Activated naive CD4-positive, alpha-beta T cell treated with anti-CD3 and anti-CD28 coated beads, Interleukin-2, amount 50 U/mL, for 72 hours (primary cell): ENCODE measurements at places on chromosomes 5 and 9.

GRCh38 chr5:148801682-148802276 is 24.6 kb upstream of the ADRB2 start:
- DNase-seq, result no peak

DNA sequence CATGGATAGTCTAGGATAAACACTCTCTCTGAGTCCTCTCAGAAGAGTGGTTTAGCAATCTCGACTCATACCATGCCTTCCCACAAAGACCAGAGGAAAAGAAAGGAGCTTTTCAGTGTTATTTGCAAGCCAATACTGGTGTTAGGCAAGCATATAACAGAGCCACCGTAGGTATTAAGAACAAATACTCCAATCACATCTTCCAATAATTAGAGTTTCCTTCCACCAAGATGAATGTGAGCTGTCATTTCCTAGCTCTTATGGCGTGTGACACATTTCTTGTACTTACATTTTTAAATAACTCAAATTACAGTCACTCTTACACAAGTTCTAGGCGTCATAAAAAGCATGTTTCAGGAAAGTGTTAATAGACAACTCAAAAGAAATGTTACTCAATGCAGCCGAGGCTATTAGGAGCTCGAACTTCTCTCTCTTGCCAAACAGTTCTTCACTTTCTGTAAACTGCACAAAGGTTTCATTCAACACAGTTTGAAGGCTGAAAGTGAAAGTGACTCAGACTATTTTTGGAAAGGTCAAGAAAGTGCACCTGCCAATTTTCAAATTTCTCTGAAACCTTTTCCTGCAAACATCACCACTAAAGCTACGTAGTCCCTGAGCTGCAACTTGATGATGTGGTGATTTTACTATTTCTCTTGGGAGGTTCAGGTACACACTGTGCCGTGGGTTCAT is 153.8 kb downstream of the AUH start:
- DNase-seq, result no peak

DNA sequence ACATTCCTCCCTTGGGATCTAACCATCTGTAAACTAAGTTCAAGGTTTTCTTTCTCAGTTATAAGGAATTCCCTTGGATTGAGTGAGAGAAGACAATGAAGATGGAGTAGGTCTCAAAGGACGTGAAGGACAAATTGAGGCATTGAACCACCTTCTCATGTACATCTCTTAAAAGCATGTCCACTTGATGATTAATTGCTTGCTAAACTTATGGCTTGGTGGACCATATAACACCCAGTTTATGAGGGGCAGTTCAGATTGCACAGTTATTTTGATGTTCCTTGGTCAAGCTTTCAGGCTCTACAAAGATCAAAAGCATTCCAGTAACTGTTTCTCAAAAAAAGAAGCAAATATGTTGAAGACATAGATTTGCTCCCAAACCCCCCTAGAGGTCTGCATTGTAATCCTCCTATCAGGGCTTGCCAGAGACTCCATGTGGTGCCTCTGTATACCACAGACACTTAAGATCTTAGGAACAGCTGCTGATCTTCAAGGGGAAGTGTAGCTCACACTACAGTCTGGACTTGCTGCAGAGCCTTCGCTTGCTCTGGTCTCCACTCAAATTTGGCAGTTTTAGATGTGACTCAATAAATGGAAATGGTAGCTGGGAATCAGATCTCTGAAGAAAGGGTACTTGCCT is 56.9 kb upstream of the ALDH1A1 start:
- DNase-seq, result no peak

- DNase-seq, result no peak
These were observed 206.9 kb downstream of the FSTL4 start for GRCh38 chr5:133405275-133406034.

DNA sequence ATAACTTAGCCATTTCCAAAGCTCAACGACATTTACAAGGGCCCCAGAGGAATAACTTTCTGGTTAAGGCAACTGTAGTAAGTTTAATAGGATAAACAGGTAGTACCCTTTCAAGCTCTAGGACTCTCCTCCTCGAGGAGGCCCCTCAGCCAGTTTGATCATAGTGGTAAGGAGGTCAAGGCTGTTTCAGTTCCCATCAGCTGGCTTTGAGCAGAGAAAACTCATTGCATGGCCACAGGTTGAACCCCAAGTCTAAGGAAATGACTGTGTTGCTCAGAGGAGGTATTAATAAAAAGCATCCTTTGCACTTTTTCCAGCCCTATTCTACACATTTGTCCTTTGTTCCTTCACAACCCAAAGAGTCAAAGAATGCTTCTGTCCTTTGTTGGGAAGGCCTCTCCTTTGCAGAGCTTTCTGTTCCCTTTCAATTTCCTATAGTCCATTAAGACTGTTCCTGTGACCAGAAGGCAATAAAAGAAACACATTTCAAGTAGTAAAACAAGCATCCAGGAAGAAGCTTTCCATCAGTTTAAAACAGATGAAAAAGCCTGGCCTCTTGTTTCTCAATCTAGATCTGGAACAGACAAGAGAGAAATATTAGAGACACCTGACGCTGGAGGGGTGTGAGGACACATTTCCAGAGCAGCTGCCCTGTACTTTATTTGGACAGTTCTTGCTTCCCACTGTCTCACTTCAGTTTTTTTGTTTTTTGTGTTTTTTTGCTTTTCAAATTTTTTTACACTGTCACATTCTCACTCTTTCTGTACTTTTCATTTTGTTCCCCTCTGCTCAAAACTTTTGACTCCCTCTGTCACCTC is 54.1 kb downstream of the PRRC1 start:
- no peak for DNase-seq

DNA sequence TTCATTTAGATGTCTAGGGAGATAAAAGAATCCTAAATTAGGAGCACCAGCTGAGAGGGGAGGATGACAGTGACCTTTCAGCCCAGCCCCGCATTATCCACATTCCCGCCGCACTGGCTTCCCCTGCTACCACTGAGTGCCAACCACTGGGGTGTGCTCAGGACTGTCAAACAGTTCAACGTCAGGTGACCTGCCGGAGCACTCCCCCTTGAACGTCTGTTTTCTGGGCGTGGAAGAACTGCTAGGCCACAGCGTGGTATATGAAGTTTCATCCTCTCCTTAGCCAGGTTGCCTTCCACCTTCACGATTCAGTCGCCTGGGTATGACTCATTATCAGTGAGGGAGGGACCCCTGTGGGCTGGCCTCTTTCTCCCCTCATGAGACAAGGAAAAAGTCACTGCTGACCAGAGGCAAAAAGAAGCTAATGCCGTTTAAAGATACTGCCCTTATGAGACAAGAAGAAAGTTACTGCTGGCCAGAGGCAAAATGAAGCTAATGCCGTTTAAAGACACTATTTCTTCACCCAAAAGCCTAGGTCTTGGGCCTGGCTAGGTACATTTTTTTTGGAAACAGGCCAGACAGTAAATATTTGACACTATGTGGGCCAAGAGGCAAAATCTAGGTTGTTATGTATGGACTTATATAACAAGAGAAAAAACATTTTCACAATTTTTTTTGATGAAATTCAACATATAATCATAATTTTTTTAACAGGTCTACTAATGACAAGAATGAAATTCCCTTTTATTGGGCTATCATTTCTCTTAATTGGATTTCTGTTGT is 4.6 kb downstream of the NMRK1 start:
- no peak for DNase-seq

GRCh38 chr5:81606150-81606549 is 144.7 kb downstream of the SSBP2 start:
- DNase-seq, result no peak

GRCh38 chr9:125632321-125633115 is 74.5 kb downstream of the MAPKAP1 start:
- DNase-seq, result peak; percentile 35

DNA sequence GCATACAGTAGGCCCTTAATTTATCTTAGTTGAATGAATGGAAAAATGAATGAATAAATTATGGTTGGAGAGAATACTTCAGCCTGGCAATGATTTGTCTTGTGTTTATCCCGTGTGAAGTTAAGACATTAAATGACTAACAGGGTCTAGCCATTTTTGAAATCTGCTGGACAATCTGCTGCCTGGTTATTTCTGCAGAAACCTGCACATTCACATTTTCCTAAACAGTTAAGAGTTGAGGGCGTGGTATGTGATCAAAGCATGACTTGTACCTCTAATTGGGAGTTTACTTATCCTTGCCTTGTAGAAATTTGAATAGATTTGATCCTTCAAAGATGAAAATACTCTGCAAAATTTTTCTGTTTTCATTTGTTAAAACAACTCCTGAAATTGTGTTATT is 34.6 kb upstream of the NDFIP1 start:
- no peak for DNase-seq

GRCh38 chr5:132561601-132562000 is 4.8 kb downstream of the RAD50 start:
- DNase-seq, result no peak

- no peak for DNase-seq
These were observed 13.4 kb downstream of the CFAP95 start for GRCh38 chr9:69834056-69834455.

DNA sequence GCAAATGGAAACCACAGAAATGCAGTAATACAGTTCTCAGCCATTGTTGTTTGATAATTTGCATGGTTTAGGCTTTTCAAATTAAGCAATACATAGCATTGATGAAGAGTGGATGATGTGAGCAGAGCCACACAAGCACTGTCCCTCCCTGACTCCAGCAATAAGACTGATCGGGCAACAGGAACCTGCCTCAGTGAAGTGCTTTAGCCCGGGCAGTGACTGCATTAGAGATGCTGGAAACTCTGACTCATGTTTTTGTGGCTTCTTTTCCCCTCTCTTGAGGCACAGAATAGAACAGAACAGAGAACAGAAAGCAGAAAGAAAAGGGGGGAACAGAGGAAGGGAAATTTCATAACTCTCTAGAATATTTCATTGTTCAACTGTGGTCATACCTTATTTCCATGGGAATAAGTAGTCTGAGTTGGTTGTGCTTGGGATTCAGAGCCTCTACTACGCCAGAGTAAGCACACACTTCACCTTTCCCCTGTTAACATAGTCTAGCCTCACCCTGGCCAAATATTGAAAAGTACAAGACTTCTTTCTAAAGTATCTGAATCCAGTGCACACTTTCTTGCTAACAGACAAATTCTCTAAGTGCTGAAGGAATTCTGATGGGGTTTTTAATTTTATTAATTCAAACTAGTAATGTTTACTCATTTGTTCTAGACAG is 164.8 kb upstream of the VCAN start:
- no peak for DNase-seq

GRCh38 chr5:68224509-68225187 is 9.1 kb downstream of the PIK3R1 start:
- no peak for DNase-seq

GRCh38 chr5:133838286-133838685 is 130.1 kb downstream of the C5orf15 start:
- no peak for DNase-seq

- no peak for DNase-seq
These were observed 47.1 kb downstream of the UGCG start for GRCh38 chr9:111943746-111944145.

GRCh38 chr5:177498013-177498787 is 796 bp upstream of the PDLIM7 start:
- DNase-seq, result no peak

GRCh38 chr5:111829701-111830100 is 72.7 kb upstream of the NREP start:
- DNase-seq, result no peak

DNA sequence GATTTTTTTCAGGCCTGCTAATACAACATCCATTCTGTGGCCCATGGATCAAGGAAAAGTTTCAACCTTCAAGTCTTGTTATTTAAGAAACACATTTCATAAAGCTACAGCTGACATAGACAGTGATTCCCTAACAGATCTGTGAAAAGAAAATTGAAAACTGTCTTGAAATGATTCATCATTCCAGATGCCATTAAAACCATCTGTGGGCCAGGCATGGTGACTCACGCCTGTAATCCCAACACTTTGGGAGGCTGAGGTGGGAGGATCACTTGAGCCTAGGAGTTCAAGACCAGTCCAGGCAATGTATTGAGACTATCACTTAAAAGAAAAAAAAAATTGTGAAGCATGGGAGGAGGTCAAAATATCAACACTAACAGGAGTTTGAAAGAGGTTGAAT is 6.0 kb downstream of the RAPGEF6 start:
- DNase-seq, result no peak

- peak; percentile 54 for DNase-seq
These were observed 36.6 kb upstream of the RAPGEF1 start for GRCh38 chr9:131776473-131776872.

- DNase-seq, result no peak
These were observed 3.0 kb upstream of the ITGA1 start for GRCh38 chr5:52784737-52785136.

GRCh38 chr5:128528637-128529255 is 9.3 kb downstream of the FBN2 start:
- DNase-seq, result no peak

DNA sequence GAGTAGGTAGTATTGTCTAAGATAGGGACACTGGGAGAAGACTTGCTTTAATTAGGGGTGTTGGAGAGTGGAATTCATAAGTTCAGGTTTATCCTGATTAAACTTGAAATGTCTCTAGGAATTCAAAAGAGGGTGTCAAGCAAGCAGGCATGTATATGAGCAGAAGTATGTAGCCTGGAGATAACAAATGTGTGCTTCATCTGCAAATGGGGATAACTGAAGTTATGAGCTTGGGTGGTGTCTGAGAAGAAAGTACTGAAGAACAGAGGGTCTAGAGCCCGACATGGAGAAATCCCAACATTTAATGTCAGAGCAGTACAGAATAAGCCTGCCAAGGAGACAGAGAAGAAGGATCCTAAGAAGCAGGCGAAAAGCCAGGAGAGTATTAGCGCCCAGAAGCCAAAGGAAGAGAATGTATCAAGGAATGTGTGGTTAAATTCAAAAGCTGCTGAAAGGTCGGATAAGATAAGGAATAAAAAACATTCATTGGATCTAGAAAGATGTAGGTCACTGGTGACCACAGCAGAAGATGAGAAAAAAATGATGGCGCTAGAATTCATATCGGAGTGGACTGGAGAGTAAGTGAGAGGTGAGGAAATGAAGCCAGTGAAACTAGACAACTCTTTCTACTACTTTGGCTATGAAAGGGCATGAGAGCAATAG is 401.5 kb upstream of the PIK3R1 start:
- DNase-seq, result no peak

GRCh38 chr5:95760273-95761191 is 29.4 kb downstream of the RHOBTB3 start:
- DNase-seq, result no peak

DNA sequence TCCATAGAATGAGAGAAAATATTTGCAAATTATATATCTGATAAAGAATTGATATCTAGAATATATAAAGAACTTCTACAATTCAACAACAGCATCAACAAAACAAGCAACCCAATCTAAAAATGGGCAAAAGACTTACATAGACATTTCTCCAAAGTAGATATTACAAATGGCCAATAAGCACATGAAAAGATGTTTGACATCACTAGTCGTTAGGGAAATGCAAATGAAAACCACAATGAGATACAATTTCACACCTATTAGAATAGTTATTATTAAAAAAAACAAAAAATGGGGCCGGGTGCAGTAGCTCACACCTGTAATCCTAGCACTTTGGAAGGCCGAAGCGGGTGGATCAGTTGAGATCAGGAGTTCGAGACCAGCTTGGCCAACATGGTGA is 24.4 kb downstream of the CATSPER3 start:
- no peak for DNase-seq

DNA sequence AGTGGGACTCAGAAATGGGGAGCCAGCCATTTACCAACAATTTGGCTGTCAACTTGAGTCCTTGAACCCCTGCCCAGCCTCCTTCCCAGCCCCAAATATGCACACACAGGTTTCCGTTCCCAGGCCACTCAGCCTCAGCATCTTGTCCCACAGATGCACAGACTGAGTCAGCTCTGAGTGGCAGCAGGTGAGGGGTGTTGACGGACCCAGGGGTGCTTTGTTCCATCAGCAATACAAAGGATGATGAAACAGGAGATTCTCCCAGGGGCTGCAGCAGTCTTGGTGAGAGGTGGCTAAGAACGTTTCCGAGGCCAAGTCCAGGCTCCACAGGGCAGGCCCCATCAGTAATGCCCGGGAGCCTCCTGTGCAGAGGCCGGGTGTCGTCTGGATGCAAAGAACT is 4.9 kb upstream of the OLFM1 start:
- DNase-seq, result no peak
